ENCODE measurements at places on chromosomes 5 and 9.

DNA sequence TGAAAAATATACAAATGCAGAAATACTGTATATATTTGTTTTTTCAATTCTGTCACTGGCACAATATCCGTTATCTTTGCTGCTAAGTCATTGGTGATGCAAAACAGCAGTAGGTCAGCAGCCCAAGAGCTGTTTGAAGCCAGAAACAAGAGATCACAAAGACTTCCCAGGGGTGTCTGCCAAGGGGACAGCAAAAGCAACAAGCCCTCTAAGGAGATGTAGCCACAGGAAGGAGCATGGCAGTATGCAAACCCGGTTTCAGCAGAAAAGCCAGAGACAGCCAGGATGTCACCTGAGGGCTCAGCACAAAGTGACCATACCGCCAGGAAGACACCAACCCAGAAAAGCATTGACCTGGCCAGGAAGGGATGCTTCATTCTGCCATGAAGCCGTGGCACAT is 241.5 kb downstream of the ARRDC3 start:
- no peak for DNase-seq

DNA sequence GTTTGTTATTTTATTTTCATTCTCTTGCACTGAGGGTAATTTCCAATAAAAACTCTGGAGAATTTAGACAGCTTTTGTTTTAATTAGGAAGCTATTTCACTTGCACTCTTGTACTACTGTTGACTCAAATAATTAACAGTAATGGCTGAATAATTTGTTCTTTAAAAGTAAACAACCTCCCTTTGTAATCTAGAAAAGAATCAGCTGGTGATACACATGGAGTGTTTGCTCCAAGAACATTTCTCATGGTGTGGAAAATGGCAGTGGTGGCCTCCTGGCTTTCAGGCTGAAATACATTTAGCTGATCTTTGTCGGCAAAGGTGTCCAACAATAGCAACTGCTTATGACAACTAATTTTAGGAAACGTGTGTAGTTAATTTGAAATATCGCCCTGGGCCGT is 129.4 kb downstream of the C9orf152 start:
- DNase-seq: no peak

DNA sequence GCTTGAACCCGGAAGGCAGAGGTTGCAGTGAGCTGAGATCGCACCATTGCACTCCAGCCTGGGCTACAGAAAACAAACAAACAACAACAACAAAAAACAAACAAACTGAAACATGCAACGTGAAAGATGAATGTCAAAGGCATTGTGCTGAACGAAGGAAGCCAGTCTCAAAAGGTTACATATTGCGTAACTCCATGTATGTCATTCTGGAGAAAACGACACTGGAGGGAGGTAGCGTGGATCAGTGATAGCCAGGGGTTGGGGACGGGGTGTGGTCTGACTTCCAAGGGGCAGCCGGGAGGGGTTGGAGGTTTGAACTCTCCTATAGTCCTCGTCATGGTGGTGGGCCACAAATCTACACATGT is 12.1 kb upstream of the WDR5 start:
- DNase-seq: no peak

DNA sequence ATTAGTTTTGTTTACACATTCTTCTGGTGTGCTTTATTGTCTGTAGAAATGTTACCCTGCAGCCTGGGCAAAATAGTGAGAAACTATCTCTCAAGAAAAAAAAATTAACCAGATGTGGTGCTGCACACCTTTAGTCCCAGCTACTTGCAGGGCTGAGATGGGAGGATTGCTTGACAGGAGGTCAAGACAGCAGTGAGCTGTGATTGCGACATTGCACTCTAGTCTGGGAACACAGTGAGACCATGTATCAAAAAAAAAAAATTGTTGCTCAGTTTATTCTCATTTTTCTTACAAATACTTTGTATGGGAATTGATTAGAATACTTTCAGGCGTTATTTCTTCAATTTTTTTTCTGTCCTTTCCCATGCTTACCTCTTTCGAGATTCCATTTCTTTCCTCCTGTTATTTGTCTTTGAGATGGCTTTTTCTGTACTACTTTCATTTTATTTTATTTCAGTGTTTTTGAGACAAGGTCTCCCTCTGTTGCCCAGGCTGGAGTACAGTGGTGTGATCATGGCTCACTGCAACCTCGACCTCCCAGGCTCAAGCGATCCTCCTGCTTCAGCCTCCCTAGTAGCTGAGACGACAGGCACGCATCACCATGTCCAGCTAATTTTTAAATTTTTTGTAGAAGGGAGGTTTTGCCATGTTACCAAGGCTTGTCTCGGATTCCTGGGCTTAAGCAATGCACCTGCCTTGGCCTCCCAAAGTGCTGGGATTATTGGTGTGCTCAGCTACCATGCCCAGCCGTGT is 24.9 kb downstream of the TENT2 start:
- no peak for DNase-seq
